ENCODE measurements at places on chromosomes 13 and 19.

DNA sequence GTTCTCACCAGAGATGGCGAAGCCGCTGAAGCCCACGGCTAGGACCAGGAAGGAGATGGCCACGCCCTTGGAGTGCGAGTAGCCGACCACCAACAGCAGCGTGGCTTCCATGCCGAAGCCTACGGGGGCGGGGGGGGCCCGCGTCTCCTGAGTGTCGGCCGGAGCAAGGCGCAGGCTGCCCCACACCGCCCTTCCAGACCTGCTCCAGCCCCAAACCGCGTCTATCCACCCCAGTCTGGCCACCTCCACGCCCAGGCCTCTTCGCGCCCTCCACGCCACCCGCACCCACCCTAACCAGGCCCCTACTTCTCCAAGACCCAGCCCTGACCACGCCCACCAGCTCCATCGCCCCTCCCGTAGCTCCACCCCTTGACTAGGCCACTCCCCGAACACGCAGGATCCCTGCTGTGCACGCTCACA lies 6.2 kb downstream of the GFY start:
- DNase-seq = no peak

- DNase-seq = no peak
Observed at GRCh38 chr13:110506859-110507566, 54.5 kb downstream of the RAB20 start.

- DNase-seq = no peak
Observed at GRCh38 chr19:55603581-55604292, 1.7 kb upstream of the ZNF865 start.

GRCh38 chr19:19366434-19367396 lies 38.8 kb upstream of the GATAD2A start:
- DNase-seq = peak; percentile 70

Measured in NCI-H524 (cell line).